ENCODE measurements at places on chromosomes 7 and 10.

DNA sequence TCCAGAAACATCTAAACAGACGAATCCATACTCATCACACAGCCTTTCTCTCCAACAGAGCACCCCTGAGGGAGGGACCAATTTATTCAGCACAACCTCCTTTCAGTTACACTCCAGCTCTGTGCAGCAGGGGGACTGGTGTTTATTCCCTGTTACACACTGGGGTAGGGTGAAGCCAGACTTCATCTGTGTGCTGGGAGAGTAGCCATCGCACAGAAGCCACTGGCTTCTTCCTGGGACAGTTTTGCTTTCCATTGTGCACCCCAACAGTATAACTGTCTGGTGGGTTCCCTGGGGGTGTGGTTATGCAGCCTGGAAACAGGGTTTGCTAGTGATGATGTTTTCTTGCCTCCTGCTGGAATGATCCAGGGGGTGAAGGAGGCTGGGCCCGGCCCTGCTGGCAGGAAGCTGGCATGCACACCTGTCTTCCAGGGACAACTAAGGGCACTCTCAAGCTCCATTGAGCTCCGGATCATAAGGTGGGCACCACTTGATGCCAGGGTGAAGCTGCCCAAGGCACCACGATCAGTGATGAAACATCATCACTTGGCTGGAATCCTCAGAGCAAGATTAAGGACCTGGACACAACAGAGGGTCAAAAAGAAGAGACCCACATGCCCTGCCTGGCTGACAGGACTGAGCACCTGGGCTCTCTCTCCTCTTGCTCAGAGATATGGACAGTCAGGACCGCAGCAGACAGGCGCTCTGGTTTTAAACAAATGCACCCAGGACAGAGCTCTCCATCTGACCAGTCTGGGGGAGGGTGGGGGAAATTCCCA is 293.2 kb downstream of the GRID1 start:
- DNase-seq = no peak

- DNase-seq = no peak
Observed at GRCh38 chr10:90435296-90435695, 422.5 kb downstream of the HTR7 start.

DNA sequence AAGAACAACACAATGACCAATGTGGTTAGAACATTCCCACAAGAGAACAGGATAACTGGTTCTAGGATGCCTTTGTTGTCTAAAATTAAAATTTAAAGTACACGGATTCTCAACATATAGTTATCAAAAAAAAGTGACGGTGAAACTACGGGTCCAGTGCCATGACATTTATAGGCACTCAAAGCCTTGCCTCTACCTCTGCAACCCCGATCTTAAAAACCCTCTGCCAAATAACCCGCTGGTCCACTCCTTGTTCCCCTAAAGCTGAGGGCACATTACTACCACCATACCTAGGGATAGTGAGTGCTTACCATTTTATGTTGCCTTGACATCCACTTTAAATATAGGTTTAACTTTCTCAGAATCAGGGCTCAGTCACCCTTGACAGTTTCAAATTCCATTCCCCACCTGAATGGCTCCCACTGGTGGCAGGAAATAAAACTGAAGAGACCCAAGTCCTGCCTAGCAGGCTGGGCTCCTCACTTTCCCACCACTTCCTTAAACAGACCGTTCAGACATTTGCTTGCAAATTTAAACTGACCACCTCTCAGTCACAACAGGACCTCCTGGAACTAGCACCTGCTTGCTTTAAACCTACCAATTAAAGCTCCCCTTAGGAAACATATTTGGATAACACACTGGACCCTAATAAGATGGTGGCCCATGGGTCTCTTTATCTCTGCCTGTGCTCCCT is 169.9 kb upstream of the ASAH2 start:
- DNase-seq = peak; percentile 56

DNA sequence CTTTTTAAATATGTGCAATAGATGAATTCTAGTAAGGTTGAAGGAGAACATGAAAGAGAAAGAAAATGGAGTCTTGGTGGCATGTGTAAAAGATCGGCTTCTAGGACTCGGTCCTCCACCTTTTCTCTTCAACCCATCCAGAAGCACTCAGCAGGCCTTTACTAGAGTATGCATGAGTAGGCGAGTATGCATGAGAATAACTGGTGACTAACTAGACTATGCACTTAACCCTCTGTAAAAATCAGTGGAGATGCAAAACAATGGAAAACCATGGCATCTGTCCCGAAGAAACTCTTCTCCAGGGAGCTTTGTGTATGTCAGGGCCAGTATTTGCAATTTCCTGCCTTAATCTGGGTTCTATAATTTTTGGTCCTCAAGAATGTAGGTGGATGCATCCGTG is 40.0 kb upstream of the GRB10 start:
- no peak for DNase-seq

DNA sequence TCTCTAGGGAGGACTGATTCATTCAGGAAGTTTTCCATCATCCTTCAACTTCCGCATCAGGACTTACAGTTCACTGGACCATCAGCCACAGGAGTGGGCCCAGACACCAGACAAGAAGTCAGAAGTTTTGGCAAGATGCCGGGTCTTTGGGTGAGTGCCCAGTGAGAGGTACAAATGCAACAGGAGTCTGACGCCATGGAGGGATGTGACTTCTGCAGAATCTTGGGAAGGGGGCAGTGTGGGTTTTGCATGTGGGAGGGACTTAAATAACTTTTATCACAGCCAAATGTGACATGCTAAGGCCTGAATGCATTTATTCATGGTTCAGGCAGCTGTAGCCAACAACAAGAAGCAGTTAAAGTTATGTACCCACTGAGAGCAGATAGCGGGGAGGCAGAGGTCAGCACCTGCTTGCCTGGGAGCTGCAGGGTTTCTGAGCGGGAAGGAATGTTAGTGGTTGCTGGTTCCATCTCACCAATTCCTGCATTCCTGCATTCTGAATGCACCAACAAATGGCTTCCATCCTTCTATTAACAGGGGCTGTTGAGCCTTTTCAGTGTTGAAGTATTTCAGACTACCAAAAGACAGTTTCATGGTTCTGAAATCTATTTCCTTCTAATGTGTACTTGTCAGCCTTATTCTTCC is 375.2 kb downstream of the PAXIP1 start:
- DNase-seq = no peak

GRCh38 chr10:124184208-124184830 is 90.9 kb upstream of the CHST15 start:
- no peak for DNase-seq

DNA sequence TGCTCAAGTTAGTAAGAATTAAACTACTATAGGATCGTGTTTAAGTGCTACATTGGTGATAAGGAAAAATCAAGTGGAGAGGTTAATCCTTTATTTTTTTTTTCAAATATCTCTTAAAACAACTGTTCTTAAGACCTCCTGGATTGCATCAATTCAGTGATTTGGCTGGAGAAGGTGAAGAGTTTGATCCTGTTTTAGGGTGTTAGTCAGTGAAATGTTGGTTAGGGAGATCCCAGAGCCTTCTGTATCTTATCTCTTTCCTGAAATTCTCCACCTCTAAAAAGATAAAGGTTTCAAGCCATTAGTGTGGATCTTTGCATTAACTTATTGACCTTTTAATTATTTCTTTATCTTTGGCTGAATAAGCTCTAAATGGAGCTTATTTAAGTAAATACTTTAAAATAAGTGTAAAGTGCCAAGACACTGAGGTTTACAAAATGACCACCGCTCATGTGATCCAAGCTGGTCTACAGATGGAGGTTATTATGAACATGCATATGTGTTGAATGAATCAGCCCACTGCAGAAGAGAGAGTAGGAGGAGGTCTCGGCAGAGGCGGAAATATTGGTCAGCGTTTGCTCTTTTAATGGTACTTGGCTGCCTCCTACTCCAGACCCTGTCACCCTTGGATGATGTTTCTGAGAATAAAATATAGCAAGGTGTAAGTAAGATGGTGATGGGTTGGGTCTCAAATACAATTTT is 51.8 kb upstream of the BMPER start:
- no peak for DNase-seq

GRCh38 chr7:141584935-141585334 is 33.7 kb downstream of the AGK start:
- DNase-seq = peak; percentile 16

DNA sequence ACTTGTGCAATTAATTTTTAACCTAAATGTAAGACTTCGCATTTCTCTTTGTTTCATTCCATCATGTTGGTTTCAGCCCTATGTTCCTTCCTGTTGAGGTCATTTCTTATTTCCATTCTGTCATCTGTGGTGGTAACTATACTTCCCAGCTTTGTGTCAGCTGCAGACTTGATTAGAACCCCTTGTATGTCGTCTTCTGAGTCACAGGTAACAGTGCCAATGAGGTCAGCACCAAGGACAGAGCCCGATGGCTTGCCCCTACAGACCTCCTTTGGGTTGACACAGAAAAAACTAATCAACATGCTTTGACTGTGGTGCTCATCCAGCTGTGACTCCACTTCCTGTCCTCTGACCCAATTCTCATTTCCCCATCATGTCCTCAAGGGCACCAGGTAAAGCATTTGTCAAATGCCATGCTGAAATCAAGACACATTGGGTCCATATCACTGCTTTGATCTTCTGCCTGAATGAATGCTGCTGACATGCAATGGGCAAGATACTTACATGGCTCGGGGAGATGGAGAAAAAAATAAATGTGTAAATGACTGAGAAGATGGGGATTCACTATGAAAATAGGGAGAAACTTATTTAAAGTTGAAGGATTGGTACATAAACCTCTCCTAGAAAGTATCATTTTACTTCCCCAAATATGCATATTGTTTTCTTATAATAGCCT is 25.6 kb upstream of the CRTAC1 start:
- peak; percentile 83 for DNase-seq

DNA sequence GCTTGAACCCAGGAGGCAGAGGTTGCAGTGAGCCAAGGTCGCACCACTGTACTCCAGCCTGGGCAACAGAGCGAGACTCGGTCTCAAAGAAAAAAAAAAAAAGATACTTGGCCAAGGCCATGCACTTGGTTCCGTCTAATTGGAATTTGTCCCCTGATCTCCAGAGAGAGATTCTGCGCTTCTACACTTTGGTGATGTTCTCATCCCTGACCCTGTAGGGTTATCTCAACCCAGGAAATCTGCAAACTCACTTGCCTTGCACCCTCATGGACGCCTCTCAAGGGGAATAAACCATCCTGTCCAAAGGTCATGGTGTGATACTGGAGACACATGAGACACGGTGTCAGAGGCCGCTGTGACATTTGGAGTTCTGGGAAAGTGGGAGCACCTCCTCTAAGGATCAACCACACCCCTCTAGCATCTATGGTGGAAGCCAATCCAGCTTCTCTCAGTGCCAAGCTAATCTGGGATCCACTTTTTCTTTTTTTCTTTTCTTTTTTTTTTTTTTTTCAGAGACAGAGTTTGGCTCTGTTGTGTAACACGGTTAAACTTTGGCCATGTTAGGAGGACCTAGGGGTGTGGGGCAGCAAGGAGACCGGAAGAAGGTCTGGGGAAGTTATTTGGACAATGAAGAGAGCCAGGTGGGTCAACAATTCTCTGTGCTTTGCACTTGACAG is 7.8 kb upstream of the POR start:
- DNase-seq = no peak

DNA sequence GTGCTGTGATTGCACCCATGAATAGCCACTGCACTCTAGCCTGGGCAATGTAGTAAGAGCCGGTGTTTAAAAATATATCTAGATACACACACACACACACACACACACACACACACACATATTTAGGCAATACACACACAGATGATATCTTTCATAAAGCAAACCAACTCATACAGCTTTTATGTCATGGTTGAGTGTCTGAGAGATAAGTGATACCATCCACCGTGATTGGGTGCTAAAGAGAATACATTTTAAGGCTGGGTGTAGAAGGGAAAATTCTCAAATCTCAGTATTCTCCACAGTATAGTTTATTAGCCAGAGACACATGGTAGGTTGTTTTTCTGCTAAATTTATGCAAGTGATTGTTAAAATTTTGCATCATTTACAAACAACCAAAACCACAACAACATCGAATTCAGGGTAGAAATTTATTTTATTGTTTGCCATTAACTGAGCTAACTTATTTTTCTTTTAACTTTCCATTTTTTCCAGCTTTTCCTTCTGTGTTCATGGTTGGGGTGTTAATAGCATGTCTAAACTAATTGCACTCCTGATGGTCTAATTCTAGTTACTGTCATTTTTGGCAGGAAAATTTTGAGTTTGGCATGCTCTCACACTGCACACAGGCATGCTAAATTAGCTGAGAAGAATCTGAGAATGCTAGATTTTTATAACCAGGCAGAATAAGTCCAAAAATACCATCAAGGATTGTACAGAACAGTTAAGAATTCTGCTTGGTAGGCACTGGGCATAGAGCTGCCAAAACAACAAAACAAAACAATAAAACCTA is 57.9 kb upstream of the SYPL1 start:
- no peak for DNase-seq

GRCh38 chr7:142969183-142969582 is 7.0 kb upstream of the KEL start:
- no peak for DNase-seq

DNA sequence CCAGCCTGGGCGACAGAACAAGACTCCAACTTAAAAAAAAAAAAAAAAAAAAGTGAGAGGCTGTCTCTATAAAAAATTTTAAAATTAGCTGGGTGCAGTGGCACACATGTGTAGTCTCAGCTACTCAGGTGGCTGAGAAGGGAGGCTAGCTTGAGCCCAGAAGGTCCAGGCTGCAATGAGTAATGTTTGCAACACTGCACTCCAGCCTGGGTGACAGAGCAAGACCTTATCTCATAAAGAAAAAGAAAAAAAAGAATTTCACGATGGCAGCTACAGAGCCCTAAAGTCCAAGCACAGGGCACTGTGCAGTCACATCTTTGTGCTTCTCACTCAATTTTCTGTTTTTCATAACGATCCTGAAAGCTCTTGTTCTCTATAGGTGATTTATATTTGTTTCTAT is 209.5 kb upstream of the KCTD7 start:
- DNase-seq = no peak

GRCh38 chr7:134888141-134888740 is 98.1 kb upstream of the AGBL3 start:
- no peak for DNase-seq

DNA sequence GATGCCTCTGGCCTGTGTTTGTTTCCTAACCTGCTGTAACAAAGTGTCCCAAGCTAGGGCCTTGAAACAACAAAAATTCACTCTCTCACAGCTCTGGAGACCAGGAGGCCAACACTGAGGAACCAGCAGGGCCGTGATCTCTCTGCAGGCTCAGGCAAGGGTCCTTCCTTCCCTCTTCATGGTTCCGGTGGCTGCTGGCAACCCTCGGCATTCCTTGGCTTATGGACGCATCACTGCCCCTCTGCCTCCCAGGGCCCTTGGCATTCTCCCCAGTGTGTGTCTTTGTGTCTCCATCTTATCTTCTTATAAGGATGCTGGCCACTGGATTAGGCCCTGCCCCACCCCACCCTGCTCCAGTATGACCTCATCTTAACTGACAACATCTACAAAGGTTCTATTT is 17.0 kb downstream of the CNPY1 start:
- no peak for DNase-seq

DNA sequence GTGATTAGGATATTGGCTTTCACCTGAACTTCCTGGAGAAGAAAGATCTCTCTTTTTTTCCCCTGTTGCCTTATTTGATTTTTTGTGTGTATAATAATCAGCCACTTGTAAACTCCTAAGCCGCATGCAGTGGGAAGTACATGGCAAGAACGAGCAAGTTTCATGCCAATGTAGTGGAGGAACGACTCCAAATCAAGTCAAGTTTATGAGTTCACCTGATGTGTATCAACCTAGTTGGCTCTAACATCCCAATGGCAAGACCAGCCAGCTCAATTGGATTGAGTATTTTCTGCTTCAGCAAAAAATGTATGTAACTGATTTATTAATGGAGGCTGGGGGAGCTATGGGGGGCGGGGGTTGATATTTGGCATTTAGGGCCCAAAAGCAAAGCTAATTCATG is 65.5 kb upstream of the LYZL1 start:
- DNase-seq = no peak

- DNase-seq = no peak
Observed at GRCh38 chr10:1102416-1102815, 46.2 kb downstream of the WDR37 start.
